ENCODE measurements at places on chromosomes 3 and 15.
A peak's percentile ranks its signal among the peaks of the same experiment; 100 is the strongest.

DNA sequence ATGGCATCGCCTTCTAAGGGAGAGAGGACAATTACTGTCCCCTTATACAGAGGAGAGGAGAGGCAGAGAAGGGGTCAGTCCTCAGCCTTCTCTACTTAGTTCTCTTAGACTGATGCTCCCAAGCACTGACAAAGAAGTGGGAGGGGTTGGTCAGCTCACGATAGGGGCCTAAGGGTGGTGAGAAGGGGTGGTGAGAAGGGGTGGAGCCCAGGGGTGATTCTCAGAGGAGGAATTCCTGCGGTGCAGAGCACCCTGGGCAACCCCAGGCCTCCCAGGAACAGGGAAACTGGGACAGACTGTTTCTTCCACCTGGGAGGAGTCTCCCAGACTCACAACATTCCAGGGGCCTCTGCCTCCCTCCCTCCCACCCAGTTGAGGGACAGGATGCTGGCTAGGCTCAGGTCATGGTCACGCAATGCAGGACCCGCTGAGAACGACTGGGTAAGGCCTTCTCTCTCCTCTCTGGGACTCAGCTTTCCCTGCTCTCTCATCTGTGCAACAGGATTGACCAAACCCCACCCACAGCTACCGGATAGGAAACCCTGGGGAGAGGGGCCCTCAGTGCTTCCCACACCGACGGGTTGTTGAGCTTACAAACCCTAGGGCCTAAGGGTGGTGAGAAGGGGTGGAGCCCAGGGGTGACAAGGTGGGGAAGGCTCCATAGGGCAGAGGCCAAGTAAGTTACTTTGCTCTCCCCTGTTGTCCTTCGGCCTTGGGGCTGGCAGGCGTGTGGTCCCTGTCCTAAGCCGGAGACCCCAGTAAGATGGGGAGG lies 1.5 kb downstream of the TPRA1 start:
- peak; percentile 37 for DNase-seq

- DNase-seq = no peak
These were observed 14.9 kb upstream of the CILP start for GRCh38 chr15:65226221-65226620.

- DNase-seq = no peak
These were observed 1.3 kb downstream of the PPM1M start for GRCh38 chr3:52246728-52247408.

DNA sequence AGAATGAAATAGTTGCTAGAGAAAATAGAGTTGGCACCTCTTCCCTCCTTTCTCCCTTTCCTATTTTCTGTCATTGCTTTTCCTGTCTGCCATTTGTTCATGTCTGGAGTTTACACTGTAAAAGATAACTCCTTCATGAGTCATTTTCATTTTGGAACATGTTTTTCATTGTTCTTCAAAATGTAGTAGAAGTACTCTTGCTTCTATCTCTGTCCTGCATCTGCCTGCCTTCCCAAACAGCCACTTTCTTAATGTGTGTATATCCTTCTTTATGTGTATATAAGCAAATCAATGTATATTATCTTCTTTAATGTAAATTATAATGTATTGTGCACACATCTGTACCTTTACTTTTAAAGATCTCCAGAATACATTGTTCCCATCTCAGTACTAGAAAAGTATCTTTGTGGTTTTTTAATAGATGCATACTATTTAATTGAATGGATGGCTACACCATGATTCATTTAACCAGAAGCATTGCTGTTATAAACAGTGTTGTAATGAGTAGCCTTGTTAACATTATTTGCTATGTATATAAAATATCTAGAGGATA lies 41.1 kb downstream of the TSC22D2 start:
- DNase-seq = no peak

DNA sequence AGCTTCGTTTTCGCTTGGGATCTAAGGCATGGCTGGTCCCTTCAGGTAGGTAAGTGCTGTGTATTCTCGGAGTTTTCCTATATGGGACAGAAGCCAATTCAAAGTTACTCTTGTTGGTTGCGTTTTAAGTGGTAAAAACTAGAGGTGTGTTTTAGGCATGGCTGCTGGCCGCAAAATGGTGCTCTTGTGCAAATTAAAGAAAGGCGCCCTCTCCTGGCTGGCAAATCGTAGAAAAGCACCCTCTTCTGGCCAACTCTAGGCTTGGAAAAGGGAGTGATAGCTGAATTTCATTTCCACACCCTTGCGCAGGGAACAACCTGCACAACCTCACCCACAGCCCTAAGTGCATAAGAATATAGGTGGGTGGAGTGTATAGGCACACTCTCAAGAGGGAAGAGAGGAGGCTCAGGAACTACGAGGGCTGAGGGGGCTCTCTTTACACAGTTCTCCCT lies 23.5 kb downstream of the DRD3 start:
- no peak for DNase-seq

GRCh38 chr3:172520301-172520831 lies 2.9 kb downstream of the TNFSF10 start:
- DNase-seq = peak; percentile 13

- no peak for DNase-seq
These were observed 361.4 kb upstream of the IL12A start for GRCh38 chr3:159627229-159627628.
